Activated CD4-positive, alpha-beta T cell treated with anti-CD3 and anti-CD28 coated beads, Interleukin-2, amount 50 U/mL, for 48 hours (primary cell): ENCODE measurements at places on chromosomes 4 and X.

GRCh38 chr4:9925750-9926439, 95.4 kb downstream of the SLC2A9 start:
- no peak for DNase-seq

DNA sequence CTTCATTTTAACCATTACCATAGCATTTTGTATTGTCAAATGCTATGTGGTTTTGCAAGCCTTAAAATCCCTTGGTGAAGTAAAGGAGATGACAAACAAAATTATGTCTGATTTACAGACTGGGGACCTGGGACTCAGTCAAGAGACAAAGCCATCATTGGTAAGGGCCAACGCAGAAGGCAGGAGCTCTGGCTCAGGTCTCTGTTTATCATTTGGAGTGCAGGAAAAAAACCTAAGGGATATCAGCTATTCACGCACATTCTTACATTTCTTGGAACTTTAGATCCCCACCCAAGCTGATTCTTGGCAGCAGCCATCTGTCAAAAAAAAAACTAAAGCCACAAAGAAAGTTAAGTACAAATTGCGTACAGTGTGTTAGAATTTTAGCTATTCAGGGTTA, 731.9 kb downstream of the STPG2 start:
- DNase-seq, result no peak

- no peak for DNase-seq
Measured at GRCh38 chr4:5341526-5341925, 290.2 kb downstream of the STK32B start.

- DNase-seq, result no peak
Measured at GRCh38 chr4:168319486-168320019, 1.0 kb upstream of the DDX60 start.

- peak; percentile 22 for DNase-seq
Measured at GRCh38 chr4:108512615-108513505, 107.5 kb upstream of the RPL34 start.

- DNase-seq, result no peak
Measured at GRCh38 chrX:108307132-108308085, 130.8 kb downstream of the COL4A6 start.

GRCh38 chr4:113407409-113407808, 354.1 kb downstream of the CAMK2D start:
- no peak for DNase-seq

DNA sequence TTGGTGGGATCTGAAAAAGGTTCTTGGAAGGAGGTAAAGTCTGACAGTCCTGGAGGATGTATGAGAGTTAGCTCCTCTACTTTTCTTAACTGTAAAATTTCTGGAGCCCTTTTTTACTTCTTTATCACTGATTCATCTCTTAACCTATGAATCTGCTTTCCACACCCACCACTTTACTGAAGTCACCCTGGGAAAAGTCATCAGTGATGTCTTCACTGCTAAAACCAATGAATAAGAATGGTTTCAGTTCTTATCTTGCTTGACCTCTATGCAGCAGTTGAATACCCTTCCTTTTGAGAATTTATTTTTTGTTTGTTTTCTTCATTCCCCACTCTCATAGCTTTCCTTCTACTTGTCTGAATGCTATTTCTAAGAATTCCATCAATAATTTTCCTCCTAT, 80.0 kb downstream of the AREG start:
- no peak for DNase-seq

GRCh38 chr4:17702641-17703040, 78.8 kb downstream of the FAM184B start:
- DNase-seq, result no peak

DNA sequence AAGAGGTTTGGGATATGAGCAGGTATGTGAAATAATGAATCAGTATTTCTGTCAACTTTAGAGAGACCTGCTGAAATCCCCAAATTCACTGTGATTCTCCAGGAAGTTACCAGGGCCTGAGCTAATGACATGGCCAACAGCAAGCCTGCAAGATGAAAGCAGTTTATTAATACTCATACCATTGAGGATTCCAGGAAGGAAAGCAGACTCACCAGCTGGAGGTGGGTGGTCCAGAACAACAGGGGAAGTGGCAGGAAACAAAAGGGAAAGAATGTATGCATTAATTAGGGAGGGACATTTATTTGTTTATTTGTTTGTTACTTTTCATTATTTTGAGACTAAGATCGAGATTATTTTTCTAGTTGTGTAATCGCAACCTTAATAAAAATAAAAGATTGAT, 196.6 kb upstream of the AGA start:
- DNase-seq, result no peak

DNA sequence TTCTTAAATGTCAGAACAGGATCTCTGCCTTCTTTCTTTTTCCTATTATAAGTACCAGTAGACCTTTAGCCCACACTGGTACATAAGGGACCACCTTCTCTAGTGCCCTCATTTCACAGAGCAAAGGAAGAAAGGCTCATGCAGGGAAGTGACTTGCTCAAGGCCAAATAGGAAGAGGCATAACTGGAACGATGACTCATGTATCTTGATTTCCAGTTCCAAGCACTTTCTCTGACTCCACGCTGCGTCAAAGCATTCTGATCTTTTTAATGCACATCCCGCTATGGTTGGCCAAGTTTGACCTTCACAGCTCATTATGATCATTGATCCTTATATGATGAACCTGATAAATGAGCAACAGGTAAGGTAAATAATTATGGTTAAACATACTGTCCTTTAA, 542.0 kb downstream of the GBA3 start:
- no peak for DNase-seq

GRCh38 chrX:107484002-107484726, 34.7 kb downstream of the FRMPD3 start:
- DNase-seq, result no peak

DNA sequence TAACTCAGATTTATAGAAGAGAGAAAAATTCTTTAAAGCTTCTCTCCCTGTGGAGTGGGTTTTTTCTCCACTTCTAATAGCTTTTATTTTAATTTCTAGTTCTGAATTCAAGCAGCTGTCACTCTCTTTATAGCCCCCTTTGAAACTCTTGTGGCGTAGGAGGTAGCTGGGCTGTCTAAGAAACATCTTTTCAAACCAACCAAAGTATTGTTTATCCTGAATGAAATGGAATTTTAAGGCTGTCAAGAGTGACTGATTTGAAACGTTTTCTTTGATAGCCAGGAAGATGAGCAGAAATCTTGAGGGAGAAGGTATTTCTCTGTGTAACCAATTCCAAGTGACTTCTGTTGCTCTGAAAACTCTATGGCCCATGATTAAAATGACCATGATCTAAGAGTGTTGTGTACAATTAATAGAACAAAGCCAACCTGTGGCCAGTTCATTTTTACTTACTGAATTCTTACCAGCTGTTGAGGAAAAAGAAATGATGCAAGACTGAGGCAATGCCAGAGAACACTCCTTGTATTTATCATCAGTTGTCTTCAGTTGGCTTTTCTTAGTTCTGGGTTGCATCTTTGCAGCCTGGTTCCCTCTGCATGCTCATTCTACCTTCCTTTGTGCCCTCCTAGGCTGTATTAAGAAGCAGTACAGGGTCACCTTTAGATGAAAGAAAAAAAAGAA, 298.4 kb downstream of the ARHGAP10 start:
- no peak for DNase-seq

DNA sequence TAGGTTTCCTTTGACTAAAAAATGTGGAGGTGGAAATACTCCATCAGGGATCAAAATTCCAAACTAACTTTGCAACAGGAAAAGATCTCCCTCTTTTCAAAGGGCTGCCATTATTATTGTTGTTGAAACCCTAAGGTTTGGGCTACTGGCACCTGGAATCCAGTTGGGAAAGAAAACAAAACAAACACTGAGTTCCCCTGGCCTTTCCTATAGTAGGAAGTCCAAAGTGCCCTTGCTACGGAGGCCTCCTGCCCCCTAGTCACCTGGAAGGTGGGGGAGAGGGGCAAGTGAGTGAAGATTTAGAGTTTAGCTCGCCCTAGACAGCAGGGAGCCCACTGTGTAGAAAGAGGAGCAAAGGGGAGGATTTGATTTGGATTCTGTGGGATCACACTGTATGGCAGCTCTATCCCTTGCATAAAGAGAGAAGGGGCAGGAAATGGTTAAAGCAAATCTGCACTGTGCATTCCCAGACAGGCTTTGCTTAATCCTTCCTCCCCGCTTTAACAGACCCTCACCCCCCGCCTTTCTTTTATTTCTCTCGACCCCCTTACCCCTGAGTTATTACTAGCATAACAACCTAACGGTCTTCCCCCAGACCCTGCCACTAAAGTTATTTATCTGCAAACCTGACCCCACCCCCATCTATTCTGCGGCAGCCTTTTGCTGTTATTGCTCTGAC, 627 bp upstream of the FAT4 start:
- no peak for DNase-seq

DNA sequence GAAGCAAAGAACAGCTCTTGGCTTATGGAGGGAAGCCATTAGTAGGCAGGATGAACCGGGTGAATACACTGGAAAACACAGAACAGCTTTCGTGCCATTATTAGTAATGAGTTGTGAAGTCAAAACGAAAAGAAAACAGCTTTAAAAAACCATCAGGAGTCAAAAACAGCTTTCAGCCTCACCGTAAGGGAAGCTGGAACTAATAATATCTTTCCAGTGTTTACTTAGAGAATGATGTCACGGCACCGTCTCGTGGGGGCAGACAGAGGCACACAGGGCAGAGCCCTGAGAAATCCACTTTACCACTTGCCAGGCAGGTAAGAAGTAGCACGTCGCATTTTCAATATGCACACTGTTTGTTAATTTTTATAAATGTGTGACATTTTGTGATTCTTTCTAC, 37.9 kb upstream of the HMX1 start:
- DNase-seq, result no peak

DNA sequence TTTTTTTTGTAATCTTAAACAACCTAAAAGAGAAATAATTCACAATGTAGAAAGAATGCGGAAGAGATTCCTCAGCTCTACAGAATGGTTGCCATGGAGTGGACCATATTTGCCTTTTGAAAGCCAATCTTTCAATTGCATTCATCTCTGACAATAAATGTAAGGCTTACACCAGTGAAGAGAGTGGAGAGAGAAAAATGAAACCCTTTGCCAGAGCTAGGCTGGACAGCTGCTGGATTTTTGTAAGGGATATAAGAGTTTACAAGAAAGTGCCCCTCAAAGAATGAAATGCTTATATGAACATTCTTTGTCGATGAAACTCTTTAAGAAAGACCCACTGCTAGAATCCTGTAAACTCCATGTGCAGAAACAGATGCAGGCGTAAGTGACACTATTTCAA, 66.0 kb upstream of the FAT1 start:
- DNase-seq, result no peak

- DNase-seq, result no peak
Measured at GRCh38 chr4:155657169-155657568, 9.5 kb upstream of the GUCY1A1 start.

DNA sequence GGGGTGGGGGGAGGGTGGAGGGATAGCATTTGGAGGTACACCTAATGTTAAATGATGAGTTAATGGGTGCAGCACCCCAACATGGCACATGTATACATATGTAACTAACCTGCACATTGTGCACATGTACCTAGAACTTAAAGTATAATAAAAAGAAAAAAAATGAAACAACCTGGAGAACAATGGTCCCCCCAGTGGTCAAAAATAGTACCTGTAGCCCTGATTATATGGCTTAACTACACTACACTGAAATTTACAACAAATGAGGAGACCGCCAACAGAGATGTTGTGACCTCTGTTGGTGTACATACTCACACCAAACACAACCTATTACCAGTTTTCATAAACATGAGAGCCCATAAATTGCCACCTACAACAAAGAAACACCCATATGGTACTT, 7.3 kb upstream of the MAGEE1 start:
- no peak for DNase-seq

DNA sequence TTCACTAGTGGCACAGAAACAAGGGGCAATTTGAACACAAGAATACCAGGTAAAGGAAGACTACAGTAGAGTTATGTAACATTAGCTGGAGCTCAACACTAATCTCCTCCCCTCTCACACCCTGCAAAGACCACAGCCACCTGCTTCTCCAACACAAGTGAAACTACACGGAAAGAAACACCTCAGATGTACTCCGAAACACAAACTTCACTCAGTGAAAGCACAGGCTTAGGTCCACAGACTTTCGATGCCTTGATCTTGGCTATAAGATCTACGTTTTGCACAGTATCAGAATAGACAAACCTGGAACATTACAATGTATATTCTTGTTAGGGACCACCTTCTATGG, 7.6 kb downstream of the ACSL1 start:
- no peak for DNase-seq

- no peak for DNase-seq
Measured at GRCh38 chr4:169404960-169405359, 134.2 kb upstream of the SH3RF1 start.

GRCh38 chrX:40150503-40150902, 52.7 kb upstream of the BCOR start:
- DNase-seq, result no peak

- no peak for DNase-seq
Measured at GRCh38 chr4:8897251-8898167, 25.9 kb upstream of the HMX1 start.

GRCh38 chr4:41472081-41472480, 65.9 kb upstream of the LIMCH1 start:
- DNase-seq, result no peak

- no peak for DNase-seq
Measured at GRCh38 chrX:38848671-38849455, 47.6 kb downstream of the MID1IP1 start.

GRCh38 chr4:11424000-11424399, 4.7 kb downstream of the HS3ST1 start:
- no peak for DNase-seq

DNA sequence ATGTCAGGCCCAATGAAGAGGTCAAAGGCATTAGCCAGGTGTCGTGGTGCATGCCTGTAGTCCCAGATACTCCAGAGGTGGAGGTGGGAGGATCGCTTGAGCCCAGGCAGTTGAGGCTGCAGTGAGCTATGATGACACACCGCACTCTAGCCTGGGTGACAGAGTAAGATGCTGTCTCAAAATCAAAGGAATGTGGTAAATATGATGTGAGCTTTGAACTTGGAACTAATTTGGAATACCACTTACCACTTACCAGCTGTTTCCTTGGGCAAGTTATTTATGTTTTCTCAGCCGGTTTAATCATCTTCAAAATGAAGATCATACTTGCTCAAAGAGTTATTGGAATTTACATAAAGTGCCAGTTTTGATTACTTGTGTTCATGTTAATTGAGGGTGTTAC, 23.8 kb upstream of the SEPSECS start:
- no peak for DNase-seq

DNA sequence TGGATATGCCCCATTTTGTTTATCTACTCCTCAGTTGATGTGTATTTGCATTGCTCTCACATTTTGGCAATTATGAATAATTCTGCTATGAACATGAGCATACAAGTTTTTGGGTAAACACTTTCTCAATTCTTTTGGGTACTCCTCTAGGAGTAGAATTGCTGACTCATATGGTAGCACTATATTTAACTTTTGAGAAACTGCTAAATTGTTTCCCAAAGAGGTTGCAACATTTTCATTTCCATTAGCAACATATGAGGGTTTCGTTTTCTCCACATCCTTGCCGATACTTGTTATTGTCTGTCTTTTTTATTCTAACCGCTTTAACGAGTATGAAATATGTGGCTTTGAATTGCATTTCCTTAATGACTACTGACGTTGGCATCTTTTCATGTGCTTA, 185.4 kb downstream of the TSPAN5 start:
- DNase-seq, result no peak

DNA sequence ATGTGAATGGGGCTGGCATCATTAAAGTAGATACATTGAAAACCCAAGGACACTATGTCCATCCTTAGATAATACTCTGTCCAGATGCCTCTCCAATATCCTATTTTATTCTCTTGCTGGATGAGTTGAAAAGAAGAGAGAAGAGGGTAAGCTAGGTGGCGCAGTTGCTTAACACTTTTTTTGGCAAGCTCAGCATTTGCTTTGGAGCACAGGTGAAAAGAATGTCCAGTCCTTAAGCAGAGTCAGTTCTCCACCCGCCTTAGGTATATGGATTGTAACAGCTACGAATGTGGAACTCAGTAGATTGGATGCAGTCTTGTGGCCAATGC, 208.4 kb downstream of the NWD2 start:
- peak; percentile 48 for DNase-seq
